T47D (cell line): ENCODE measurements at places on chromosomes 12 and 14.

- DNase-seq = no peak
These were observed 1.6 kb downstream of the VDR start for GRCh38 chr12:47903151-47903611.

DNA sequence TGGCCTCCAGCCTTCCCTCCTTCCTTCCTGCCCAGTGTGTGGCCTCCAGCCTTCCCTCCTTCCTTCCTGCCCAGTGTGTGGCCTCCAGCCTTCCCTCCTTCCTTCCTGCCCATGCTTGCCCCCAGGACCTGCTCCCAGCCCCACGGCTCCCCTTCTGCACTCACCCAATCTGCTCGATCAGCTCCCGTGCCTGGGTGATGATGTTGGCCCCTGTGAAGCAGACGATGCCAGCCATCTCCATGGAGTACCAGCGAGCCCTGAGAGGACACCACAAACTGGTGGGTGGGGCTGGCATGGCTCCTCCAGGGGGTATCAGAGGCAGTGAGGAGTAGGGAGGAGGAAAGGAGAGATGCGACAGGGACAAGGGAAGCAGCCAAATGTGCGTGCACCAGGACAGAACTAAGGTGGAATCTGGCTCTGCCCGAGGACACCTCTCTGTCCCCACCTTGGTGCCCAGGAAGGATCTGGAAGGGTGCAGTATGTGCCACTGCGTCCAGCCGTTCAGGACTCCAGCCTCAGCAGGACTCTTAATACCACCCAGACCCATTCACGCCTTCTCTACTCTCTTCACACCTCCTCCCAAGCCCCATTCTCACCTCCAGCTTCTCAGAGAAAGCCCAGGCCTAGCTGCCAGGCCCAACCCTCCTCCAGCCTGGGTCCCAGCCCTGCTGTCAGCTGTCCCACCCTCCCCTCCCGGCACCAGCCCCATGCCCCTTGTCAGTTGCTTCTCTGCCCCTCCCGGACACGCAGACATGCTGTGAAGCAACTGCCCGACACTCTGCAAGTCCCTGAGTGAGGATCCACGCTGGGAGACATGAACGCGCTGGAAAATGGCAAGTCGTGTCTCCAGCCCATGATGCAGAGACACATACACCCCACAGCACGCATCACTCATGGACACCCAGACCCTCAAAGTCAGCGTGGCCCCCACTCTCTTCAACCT, 22.7 kb downstream of the POLE start:
- no peak for DNase-seq

DNA sequence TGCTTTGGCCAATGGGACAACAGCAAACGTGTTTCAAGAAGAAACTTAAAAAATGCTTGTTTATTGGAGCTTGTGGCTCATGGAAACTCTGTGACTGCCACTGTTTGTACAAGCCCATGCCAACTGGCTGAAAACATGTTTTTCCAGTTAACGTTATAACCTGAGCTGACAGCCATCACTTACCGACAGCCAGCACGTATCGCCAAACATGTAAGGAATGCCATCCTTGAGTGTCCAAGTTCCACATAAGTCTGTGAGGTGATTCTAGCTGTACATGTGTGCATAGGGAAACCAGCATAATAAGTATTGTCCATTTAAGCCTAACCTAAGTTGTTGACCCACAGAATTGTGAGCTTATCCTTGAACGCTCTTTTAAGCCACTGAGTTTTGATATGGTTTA, 596.9 kb downstream of the TRHDE start:
- DNase-seq = peak; percentile 68

DNA sequence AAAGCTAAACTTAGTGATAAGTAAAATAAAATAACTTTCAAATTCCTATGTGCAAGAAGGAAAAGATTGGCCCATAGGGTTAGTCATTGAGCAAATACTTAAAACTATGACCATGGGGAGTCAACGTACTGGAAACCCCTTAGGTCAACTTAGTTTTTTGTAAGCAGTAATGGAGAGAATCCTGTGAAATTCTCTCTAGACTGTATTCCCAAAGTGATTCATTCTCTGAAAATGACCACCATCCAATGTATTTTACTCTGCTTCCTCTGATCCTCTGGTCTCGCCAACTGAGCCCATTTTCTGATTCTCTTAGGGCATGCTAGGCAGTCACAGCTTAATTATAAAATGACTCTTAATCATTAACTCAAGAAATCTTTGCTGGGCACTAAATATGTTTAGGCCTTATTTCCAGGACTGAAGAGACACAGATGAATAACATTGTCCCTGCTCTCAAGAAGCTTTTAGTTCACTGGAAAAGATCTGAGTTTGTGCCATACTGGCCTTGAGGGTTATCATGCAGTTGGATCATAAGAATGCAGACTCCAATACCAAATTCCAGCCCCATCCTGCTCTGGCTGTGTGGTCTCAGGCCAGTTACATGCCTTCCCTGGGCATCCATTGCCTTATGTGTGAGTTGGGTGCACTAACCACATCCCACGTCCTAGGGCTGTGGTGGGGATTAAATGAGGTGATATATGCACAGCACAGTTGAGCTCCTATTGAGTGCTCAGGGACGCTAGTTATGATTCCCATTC, 732.4 kb downstream of the AACS start:
- no peak for DNase-seq

DNA sequence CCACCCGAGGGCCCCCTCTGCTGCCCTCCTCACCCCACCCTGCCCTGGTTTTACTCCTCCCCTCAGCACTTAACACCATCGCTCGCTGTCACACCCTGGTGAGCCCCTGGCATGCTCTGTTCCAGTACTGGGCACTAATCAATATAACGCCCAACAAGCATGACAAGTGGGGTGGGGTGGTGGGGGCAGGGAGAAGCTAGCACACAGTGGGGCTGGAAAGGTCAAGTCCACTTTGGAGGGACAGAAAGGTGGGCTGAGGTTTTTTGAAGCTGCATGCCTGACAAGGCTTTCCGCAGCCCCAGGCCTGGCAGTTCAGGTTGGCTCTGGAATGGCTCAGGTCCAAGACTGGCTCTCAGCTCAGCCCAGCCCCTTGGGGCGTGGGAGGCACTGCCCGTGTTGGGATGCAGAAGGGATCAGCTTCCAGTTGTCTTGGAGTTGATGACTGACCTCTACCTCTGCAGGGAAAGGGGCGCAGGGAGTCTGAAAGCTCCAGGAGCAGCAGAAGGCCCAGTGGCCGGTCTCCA, 34.1 kb downstream of the PLEKHG3 start:
- DNase-seq = no peak
